ENCODE measurements at places on chromosomes 12 and 14. TPM values are rescaled to one million over a fixed set of nuclear protein-coding genes. Genes with fewer than 3 reads are reported as not detected.

- DNase-seq = no peak
Observed at GRCh38 chr14:83470466-83470865, 1936.8 kb upstream of the SEL1L start.

- DNase-seq = peak; percentile 24
Observed at GRCh38 chr14:102903248-102903888, 19.1 kb upstream of the AMN start.

DNA sequence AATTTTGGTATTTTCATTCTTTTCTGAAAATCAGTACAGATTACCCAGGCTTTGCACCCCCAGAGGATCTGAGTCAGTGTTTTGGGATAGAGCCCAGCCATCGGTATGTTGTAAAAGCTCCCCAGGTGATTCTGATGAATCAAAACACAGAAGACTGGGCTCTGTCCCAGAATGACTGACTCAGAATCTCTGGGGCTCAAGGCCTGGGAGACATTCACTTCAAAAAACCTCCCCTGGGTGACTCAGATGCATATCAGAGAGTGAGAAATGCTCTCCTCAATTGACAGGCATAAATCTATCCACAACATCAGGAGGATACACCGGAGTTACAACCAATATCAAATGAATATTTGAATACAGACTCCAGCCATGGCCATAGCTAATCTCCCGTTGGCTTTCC lies 32.6 kb downstream of the SLC35F4 start:
- no peak for DNase-seq

GRCh38 chr12:3578557-3578956 lies 87.6 kb downstream of the PRMT8 start:
- DNase-seq = no peak

GRCh38 chr12:126139355-126139754 lies 1074.1 kb downstream of the AACS start:
- no peak for DNase-seq

DNA sequence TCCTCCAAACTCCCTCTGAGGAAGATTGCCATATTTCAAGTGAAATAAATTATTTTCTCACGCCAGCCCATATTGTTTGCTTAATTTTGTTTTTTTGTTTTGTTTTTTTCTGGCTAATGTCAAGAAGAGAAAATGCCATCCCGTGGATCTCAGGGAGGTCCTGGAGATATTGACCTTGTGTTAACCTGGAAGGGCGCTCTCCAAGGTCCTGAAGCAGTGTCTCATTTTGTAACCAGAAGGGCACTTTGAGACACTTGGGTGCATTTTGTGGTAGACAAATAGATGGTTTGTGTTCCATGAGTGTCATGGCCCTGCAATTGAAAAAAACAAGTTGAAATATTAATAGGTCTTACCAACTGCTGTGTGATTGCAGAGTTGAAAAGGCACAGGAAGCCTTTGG lies 268.9 kb downstream of the SUDS3 start:
- no peak for DNase-seq

DNA sequence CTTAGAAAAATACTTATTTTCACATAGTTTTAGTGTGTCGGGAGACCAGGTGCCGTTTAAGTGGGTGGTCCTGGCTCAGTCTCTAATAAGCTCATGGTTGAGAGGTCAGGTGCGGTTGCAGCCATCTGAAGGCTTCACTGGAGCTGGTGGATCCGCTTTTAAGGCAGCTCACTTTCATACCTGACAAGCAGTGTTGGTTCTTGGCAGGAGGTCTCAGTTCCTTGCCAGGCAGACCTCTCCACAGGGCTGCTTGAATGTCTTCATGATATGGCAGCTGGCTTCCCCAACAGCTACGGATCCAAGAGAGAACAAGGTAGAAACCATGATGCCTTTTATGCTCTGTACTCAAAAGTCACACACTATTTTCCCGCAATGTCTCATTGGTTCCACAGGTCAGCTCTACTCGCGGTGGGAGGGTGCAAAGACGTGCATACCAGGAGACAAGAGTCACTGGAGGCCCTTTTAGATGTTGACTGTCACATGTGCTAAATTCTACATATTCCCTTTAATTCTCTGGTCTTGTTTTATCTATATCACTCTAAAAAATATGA lies 8.0 kb upstream of the ZDHHC17 start:
- no peak for DNase-seq

GRCh38 chr12:22808860-22809259 lies 183.9 kb downstream of the ETNK1 start:
- no peak for DNase-seq

DNA sequence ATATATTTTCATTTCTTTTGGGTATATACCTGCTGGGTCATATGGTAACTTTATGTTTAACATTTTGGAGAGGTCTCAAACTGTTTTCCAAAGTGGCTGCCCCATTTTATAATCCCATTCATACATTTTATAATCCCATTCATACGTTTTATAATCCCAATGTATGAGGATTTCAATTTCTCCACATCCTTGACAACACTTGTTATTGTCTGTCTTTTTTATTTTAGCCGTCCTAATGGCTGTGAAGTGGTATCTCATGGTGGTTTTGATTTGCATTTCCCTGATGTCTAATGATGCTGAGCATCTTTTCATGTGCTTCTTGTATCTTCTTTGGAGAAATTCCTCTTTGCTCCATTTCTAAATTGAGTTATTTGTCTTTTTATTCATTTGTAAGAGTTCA lies 6.7 kb upstream of the CFL2 start:
- no peak for DNase-seq

- no peak for DNase-seq
Observed at GRCh38 chr14:88130057-88130432, 125.1 kb downstream of the GPR65 start.

Gene NANOG
- not detected for total RNA-seq

DNA sequence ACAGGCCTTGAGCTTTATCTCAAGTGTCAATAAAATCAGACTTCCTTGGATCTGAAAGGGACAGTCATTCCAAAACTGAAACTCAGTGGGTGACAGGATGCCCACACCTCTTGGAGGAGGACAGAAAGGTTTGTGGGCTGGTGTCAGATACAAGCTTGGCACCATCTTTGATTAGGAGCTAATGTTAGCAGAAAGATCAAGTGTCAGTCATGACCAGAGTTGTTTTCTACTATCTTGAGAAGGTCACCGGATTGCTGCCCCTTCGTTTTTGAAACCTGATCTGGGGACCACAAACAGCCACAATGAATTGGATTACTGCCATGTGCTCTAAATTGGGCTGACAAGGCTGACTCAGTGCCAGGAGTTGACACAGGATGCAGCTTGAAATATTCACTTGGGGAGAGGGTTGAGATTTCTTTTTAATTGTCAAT lies 88.3 kb downstream of the OTOGL start:
- no peak for DNase-seq
